ENCODE measurements at places on chromosomes 6 and 20.

DNA sequence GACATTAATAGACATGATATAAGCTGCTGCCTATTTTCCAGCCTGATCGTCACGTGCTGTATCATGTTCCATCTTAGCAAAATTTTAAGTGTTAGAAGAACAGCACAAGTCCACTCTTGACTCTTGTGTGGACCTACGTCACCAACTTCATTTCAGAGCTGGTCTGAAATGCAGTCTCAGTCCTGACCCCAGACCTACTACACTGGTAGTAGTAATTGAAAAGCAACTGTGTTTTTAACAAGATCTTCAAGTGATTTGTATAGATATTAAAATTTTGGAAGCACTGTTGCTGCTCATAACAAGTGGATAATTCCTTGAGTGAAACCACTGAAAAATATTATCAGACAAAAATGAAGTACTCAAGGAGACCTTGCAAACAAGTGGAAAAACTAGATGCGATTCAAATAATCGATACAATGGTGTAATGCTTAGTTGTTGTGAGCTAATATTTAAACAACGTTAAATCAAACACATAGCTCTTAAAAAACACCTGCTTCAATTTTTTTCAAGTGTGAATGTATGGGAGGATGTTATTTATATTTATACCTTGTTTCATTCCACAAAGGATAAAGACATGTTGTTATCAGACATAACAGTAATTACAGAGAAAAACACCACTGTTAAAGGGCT lies 110.9 kb upstream of the JAG1 start:
- no peak for DNase-seq

- DNase-seq: no peak
Measured at GRCh38 chr20:61447952-61448351, 195.9 kb downstream of the CDH4 start.

- DNase-seq: no peak
Measured at GRCh38 chr6:6315660-6316059, 4.8 kb downstream of the F13A1 start.

DNA sequence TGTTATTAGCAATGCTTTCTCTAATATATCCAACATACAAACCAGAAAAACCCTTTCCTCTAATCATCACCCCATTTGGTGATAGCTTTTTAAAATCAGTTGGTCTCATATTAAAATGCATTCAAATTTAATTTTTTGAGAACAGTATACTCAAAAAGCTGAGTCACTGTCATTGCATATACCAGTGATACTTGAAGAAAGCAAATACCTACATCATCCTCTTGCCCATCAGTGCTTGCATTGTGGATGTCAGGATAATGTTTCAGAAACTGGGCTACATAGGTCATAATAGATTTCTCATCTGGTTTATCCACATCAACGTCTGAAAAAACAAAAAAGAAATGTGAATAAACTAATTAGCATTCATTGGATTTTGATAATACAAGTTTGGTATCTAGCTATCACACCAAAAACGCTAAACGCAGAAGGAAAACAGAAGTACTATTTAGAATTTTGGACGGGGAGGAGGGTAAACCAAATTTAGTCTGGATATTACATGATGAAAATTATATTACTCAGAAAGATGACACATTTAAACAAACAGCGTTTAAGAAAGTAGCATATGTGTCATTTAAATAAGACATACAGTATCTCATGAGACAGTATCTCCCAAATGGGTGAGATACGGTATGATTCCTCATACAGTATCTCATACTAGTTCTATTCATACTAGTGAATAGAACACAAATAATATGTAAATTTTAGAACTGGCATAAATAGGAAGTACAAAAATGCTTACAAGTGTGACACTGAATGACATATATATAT lies 134.6 kb downstream of the SYNE1 start:
- no peak for DNase-seq

- peak; percentile 89 for DNase-seq
Measured at GRCh38 chr6:34243901-34244884, 4.6 kb downstream of the SMIM29 start.

DNA sequence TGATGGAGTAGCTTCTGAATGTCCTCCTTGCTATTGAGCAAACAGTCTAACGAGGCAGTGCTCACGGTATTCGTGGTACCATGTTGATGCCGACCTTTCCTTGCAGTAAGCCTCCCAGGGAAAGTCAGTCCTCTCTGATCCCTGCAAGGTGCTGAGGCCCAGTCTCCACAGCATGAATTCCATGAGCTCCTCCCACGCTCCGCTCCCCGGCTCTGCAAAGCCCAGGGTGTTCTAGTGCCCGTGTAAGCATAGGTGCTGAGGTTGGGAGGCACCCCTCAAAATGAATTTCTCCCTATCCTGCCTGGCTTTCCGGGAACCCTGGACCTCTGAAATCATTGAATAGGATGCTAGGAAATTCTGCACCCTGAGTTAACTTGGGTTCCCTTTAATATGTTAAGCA lies 251.0 kb downstream of the TAF4 start:
- no peak for DNase-seq

DNA sequence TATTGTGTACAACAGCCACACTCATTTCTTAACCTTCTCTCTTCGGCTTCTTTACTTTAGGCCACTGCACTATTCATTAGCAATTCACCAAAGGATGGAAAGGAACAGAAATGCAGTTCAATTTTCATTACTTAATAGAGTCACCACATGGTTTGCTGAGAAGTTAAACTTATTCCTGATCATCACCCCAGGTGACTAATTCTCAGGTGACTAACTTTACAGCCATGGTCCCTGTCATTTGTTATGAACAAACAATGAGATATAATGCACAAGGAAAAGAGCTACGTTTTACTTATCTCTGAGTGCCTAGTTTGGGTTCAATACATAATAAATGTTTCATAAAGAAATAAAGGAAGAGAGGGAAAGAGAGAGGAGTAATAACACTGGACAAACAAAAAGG lies 45.8 kb upstream of the DST start:
- no peak for DNase-seq

- DNase-seq: no peak
Measured at GRCh38 chr6:39312912-39313525, 1.2 kb downstream of the KCNK17 start.

DNA sequence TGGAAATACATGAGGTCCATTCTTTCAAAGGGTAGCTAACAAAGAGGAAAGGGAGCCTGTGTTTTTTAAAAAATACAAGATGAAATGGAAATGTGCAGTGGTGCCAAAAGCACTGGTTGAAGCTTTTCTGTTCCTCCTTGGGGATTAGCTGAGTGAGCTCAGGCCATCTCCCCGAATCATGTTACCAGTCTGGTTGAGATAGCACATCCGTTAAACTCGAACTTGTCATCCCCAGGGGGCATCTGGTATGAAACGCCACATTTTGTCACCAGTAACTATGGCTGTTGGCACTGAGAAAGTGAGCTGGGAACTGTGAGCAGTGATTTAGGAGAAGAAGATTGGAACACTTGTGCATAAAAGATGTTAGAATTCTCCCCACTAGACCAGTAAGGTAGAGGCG lies 196.2 kb downstream of the SAMD5 start:
- DNase-seq: no peak

DNA sequence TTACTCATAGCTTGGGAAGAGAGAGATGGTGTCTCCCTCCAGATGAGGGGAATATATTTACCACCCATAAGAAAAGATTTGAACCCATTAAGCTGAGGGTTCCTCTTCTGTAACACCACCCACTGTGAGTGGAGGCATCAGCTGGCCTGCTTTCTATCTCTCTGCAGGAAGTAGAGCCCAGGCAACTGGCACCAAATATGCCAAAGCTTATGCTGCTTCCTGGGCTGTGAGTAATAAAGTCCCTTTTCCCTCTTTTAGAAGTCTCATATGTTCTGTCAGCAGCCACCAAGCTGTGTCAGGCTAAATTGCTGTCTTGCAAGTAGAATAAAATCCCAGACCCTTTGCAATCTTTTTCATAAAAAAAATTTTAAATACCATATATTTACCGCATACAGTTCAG lies 241.4 kb downstream of the LAMA2 start:
- DNase-seq: no peak

- DNase-seq: no peak
Measured at GRCh38 chr6:20173833-20174792, 38.2 kb downstream of the MBOAT1 start.

DNA sequence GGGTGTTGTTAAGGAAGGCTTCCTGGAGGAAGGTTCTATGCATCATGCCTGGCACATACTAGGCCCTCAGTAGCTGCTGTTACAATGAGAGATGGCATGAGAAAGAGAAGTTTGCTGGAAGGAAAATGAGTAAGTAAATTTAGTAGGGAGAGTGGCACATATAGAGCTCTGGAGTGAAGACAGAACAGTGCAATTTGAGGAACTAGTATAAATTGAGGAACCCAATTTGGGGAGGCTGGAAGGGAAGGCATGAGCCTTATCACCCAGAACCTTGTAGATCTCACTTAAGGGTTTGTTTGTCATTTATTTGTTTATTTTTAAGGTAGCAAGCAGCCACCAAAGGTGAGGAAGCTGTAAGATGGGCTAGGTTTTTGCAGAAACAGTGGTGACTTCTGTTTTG lies 87.1 kb upstream of the SCGN start:
- DNase-seq: no peak

DNA sequence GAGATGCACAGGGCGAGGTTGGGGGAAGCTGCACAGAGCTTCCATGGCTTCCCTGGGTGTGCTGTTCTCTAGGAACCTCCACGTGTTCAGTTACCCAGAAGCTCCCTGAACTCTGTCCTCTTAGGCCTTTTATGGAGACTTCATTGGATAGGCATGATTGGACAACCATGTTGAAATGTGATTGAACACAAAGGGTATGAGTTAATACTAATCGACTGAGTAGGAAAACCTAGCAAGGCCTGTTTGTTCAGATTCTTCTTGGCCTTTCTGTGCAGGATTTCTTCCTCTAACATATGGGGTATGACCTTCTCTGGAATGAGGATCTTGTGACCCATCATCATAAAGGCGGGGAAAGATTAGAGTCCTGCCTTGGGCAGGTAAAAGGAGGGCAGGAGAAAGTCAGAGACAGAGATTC lies 70.7 kb upstream of the SMIM29 start:
- DNase-seq: no peak

- no peak for DNase-seq
Measured at GRCh38 chr20:57435105-57435497, 43.9 kb downstream of the RBM38 start.

GRCh38 chr6:96626759-96627364 lies 63.9 kb downstream of the FHL5 start:
- no peak for DNase-seq

- no peak for DNase-seq
Measured at GRCh38 chr6:39608652-39609345, 116.4 kb downstream of the KIF6 start.

GRCh38 chr20:63889241-63890200 lies 5.4 kb upstream of the DNAJC5 start:
- DNase-seq: no peak

DNA sequence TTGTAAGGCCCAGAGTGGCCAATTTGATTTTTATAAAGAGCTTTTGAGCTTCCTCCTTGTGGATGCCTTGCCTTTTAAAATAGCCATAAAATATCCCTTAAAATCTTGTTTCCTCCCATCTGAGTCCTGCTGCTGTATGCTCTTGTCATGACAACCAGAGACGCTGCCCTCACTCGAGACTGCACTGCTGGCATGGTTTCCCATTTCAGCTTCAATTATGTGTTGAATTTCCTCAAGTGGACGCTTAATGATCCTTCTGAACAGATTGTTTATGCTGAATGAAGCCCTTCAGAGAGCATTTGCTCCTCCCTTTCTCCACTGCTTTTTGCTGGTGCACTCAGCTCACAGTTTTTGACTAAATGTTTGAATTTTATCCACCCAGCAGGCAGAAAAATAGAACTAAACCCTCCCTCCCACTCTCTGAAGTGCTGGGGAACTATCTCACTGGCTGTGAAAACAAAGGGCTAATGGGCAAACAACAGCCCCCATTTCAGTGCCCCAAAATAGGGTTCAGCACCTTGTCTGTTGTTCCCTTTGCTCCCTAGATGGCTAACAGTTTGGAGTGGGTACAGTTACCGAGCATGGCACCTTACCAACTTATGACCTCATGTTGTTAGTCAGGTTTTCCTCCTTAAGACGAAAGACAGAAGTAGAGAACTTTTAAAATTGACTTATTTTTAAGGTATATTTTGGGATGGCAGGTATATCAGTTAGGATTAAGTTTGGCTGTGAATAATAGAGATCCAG lies 45.5 kb upstream of the RNF8 start:
- no peak for DNase-seq

DNA sequence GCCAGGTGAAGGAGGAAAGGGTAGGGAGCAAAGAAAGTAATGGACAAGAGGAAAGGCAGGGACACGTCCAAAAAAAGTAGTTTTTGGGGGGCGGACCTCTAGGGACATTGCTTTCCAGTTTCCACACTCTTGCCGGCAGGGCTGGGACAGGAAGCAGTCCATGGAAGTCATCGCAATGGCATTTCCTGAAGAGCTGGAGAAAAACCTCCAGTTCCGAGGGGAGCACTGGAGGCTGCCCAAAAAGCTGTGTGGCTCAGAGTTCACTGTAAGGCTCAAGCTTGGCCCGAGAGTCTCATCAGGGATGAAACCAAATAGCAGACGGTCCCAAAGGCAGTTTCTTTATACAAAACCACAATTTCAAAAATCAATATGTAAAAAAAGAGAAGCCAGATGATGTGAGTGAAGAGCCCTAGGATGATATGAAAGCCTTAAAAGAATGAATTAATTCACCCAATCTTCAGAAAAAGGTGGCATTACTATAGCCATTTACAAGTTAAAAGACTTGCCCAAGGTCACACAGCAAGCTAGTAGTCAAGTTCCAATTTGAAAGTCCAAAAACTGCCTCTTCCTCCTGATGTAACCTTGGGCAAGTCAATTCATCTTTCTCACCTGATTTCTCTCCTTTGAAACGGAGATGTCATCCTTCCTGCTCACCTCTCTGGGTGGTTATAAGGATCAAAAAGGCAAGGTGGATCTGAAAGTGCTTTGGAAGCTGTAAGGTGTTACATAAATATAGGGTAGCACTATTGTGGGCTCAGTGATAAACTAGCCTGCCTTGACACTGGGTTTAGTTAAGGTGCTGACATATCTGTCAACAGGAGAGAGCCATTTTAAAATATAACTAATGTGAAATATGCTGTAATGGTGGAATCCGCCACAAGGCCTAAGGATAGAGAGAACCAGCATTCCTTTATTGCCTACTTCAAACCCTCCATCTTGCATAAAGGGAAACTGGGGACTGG lies 9.1 kb downstream of the BCL2L1 start:
- peak; percentile 95 for DNase-seq

GRCh38 chr6:1702580-1703051 lies 92.9 kb downstream of the FOXC1 start:
- no peak for DNase-seq

DNA sequence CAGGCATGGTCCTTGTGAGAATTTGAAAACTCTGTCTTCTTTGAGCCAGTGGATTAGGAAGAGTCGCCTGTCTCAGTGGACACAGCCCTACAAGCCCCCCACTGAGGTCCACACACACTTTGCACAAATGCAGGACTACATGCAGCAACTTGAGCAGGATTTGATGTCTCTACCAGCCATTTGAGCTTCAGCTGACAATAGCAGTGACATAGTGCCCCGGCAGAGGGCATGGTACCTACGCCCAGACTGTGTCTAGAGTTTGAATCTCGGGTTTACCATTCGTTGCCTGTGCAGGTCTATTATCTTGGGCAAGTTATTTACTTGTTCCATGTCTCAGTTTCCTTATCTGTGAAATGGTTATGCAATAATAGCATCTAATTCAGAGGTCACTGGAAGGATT lies 580.1 kb downstream of the TFAP2B start:
- no peak for DNase-seq

GRCh38 chr20:7161690-7162089 lies 394.2 kb downstream of the BMP2 start:
- DNase-seq: no peak
